Bone marrow (tissue), 2 donors: ENCODE measurements at places on chromosomes 11 and 22.
A peak's percentile ranks its signal among the peaks of the same experiment; 100 is the strongest.

DNA sequence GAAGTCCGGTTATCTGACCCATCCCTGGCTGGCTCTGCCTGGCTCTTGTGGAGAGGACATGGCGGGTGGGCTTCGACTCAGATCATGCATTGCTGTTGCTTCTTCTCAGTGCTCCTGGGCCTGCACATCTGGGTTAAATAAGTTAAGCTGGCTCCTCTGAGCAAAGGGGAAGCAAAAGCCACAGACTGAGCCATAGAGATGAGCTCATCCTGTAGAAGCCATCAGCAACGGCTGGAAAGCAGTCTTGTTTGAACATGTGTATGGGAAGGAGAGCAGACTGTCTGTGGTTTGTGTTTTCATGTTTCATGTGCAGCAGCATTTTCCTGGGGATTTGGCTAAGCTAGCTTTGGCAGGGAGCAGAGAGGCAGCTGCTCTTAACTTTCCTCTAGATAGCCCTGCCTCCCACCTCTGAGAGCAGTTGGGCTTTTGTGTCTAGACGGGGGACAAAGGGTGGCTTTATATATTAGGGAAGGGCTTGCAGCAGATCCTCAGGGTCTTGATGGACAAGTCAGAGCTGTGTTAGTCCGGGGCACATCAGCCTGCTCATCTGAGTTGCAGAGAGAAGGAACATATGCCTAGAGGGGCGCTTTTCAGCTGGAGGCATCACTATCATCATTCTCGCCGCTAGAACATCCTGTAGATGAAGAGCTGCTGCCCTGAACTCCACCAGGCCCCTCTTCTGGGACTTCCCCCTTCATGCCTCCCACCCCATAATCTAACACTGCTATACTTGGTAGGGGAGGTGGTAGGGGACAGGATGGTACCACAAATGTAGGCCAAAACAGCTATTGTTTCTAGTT, 14.9 kb downstream of the DCPS start:
- DNase-seq, result no peak

DNA sequence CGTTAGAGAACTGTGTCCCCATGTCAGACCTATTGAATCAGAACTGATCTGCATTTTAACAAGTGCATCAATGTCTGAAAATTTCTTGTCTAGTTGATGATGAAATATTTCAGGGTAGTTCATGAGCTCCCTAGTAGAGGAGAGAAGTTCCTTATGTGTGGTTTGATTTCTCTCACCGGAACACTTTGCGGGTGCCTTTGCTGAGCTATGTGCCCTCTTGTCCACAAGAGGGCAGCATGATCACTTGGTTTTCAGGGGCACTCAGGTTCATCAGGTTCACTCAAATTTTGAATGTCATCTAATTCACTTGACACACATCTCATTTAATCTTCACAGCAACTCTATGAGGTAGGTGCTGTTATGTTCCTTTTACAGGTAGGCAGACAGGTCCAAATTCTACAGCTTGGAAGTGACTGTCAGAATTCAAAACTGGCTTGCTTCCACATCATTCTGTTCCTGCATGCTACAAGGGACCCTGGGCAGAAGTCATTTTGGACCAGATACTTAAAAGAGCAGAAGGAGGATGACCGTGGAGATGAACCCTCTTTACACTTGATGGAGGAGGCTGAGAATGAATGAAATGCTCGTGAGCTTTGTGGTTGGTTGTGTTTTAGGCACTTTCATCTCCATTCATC, 55.6 kb downstream of the P4HA3 start:
- no peak for DNase-seq

DNA sequence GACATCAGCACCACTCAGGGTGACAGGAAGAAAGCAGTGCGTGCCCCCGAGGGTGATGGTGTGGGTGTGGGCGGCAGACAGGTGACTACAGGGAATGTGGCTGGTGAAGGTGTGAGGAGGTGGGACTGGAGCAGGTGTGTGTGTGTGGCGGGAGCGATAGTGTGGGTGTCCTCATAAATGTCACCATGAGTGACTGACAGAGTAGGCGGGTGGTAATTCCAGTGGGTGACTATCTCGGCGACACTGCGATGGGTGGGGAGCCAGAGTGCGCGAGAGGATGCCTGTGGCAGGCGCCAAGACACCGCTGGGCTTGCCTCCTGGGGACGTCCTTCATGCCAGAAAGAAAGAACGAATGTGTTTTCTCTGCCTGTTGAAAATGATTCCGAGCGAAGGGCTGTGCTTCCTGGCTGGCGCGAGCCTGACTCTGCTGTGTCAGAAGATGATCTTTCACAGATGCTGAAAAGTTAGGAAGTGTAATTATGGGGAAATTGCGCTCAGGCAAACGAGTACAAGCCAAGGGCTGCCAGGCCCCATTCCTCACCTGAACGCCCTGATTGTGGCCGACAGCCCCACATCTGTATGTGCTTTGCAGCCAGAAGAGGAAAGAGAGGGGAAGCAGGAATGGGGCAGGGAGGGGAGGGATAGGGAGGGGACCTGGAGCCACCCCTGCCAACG, 98.8 kb upstream of the CD82 start:
- DNase-seq, result no peak

- no peak for DNase-seq
Measured at GRCh38 chr22:50319503-50319951, 7.3 kb downstream of the DENND6B start.

DNA sequence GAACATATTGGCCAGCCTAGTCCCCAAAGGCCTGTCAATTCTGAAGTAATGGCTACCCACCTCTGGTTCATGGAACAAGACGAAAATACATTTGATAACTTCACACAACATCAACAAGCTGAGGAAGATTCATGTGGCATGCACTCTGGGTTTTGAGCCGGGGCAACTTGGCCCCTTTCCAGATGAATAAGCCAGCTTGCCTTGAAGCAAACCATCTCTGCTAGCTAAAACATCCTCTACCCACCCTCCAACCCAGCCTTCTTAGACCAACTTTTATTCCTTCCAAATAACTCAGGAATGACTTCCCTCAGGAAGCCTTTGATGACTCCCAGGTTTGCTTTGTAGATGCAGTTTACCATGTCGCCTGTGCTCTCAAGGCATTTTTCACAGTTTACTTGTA, 94.4 kb downstream of the SLC1A2 start:
- DNase-seq, result no peak

DNA sequence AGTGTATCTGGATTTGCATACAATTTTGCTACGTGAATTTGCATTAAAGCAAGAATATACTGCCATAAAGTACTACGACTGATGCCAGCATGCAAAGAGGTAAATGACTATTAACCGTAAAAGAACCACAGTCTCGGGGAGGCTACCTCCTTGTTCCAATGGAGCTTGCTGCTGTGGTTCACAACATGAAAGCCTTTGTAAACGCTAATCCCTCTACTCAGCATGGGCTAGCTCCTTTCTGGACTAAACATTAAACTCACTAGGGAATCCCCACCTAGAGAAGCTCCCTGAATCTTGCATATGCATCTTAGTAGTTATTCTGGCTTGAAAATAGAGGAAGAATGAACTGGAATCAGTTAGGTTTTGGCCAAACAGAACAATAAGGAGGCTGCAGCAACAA, 60.5 kb upstream of the ARHGAP32 start:
- DNase-seq, result no peak

DNA sequence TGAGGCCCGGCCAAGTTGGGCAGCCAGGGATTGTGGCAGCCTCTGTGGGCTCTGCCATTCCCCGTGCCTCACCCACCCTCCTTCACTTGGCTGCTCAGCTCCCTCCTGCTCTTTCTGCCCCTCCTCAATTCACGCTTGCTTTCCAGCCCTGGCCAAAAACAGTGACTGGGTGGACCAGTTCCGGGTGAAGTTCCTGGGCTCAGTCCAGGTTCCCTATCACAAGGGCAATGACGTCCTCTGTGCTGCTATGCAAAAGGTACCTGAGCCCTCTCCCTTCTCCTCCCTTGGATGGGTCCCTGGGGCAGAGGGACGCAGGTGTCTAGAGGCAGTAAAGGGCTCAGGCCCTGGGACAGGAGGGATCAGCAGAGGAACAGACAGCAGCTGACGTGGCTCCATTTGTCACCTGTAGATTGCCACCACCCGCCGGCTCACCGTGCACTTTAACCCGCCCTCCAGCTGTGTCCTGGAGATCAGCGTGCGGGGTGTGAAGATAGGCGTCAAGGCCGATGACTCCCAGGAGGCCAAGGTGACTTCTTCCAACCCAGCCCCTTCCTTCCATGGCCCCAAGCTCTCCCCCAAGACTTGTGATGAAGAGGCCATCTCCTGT, 2.7 kb downstream of the FREY1 start:
- DNase-seq, result no peak

GRCh38 chr22:26589845-26590736, at the start of gene TPST2:
Gene TPST2 (minus strand): TSS chr22:26590132. CDS start chr22:26541630, 48,502 bp downstream.
- peak; percentile 59 for DNase-seq

GRCh38 chr11:125170001-125170509, 5.5 kb downstream of the PKNOX2 start:
- no peak for DNase-seq

DNA sequence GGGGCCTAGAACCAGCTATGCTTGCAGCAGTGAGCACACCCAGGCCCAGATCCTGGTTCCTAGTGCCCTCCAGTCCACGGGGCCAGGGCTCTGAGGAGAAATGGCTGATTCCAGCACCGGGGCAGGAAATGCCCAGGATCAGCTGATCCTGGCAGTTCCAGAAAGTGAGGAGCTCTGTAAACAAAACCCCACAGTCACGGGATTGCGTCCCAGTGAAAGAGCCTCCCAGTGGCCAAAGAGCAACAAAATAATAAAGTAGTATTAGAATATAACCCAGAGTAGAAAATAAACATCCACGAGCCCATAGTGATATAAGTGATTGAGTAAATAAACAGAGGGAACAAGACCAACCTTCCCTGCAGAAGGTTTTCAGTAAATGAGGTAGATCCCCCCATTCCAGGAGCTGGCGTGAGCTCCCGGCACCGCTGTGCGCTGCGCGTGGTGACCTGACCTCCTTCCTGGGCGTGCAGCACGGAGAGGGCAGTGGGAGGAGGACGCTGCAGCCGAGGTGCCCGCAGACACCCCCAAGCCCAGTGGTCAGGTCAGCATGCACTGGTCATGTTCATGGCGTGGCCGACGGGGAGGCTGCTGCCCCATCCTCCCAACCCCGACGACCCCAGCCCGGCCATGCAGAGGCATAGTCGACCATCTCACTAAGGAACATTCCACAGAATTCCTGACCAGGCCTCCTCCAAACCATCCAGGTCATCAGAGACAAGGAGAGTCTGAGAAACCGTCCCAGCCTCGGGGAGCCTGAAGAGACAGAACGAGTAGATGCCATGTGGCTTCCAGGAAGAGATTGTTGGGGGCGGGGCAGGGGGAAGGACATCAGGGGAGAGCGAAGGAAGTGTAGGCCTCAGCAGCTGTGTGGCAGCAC, 19.8 kb downstream of the PTDSS2 start:
- no peak for DNase-seq

DNA sequence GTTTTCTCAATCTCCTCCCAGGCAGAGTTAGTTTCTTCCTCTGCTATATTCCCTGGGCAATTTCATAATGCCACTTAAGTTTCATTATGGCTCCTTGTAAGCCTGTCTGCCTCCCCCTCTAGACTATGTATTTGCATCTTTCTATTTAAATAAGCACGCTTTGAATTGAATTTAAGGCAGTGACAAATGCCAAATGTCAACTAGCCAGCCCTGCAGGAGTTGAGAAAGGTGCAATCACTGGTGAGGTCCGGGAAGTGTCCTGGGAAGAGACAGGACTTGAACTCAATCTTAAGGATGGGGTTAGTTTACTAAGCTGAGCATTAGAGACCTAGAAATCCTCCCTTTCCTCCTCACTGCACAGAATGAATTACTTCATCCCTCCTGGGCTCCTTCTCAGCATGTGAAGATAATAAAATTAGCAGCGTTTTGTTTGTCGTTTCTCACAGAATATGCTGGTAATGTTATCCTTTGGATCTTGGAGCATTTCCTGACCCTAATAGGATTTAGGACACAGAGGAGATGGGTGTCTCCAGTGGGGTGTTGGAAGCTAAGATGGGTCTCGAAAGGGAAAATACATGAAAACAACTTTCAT, 1.6 kb downstream of the TCP11L1 start:
- no peak for DNase-seq

- no peak for DNase-seq
Measured at GRCh38 chr11:120398132-120398531, 61.9 kb downstream of the ARHGEF12 start.

DNA sequence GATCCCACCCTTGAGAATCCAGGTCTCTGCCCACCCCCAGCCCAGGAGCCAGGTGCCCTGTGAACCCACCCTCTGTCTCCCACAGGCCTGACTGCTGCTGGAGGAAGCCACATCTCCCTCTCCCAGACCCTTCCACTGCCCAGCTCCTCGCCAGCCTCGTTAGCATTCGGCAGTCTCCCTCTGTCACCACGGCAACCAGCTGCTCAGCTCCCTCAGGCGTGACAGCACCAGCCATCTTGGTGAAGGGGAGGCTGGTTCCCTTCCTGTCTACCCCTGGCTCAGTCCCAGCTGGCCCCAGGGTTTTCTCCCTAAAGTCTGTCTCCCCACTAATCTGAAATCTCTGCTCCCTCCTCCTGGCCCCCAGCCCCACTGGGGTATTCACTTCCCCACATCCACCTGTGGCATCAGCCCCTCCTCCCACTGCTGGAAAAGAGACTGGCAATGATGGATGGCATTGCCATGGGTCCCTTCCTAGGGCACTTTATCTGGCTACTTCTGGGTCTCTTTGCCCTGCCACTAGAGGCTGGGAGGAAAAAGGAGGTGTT, 28.1 kb downstream of the NRXN2 start:
- DNase-seq, result no peak

- no peak for DNase-seq
Measured at GRCh38 chr11:65695459-65696241, 16.4 kb upstream of the KAT5 start.

- no peak for DNase-seq
Measured at GRCh38 chr22:39130152-39130704, 22.3 kb downstream of the CBX7 start.

- DNase-seq, result no peak
Measured at GRCh38 chr22:38760477-38761201, 4.8 kb upstream of the SUN2 start.

DNA sequence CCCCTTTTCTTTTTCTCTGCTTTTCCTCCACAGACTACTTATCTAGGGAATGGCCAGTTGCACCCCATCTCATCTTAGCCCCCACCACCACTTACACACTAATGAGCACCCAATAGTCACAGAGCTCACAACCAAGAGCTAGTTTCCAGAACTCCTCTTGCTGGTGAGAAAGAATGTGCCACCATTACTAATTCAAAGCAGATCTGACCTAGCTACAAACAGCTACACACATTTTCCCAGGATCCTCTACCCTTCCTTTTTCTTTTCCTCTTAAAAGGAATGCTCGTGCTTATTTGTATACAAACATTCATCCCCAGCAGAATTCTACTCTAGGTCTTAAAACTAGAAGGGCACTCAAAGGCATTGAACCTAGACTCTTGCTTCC, 136.8 kb downstream of the CD44 start:
- DNase-seq, result no peak

DNA sequence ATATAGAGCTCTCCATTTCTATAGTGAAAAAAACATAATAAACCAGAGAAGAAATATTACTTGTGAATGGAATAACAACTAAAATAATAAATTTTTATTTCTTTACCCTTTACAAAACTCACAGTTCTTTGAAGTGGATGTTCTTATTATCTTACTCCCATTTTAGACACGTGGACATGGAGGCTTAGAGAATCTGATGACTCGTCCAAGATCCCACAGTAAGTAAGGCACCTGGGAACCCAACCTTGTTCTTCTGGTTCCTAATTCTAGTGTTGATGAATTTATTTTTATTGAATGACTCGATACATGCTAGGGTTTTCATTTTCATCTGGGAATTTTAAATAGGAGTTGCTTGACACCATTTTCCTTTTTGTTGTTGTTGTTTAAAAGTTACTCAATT, 1.8 kb downstream of the BPIFC start:
- DNase-seq, result no peak
